ENCODE measurements at places on chromosomes 5 and 9.

DNA sequence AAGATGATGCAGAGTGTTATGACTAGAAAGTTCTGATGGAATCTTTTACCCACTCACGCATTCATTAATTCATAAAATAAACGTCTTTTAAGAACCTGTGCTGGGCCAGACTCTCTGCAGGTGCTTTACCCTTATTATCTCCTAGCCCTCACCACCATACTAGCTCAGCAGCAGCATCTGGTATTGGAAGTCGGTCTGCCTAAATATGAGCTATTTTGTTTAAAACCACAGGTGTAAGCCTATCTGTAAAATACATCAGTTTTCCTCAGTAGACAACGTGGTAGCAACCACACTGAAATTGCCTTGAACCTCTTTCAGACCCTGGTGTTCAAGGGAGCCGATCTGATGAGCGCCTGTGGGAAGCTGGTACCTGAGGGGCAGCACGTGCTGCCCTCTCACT, 69.4 kb downstream of the PPIC start:
- no peak for DNase-seq

DNA sequence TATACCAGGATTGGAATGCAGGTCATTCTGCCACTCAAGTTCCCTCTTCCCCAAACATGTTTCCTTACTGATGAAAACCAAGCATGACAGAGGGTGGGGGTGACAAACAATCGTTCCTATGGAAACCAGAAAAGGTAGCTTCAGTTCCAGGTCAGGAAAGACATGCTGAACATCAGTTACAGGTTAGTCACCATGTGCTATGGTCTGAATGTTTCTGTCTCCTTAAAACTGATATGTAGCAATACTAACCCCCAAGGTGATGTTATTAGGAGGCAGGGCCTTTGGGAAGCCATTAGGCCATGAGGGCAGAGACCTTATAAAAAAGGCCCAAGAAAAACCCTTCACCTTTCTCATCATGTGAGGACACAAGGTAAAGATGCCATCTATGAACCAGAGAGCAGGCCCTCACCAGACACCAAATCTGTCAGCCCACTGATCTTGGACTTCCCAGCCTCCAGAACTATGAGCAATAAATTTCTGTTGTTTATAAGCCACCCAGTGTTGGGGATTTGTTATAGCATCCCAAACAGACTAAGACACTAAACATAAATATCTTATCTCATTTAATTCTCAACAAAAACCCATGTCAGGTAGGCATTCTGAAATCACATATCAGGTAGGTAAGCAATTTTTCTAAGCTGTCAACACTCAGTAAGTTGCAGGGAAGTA, 15.7 kb upstream of the SH3RF2 start:
- DNase-seq = no peak

GRCh38 chr5:759781-760362, 24.7 kb downstream of the ZDHHC11B start:
- no peak for DNase-seq

GRCh38 chr5:100595152-100595811, 60.1 kb downstream of the FAM174A start:
- DNase-seq = no peak

DNA sequence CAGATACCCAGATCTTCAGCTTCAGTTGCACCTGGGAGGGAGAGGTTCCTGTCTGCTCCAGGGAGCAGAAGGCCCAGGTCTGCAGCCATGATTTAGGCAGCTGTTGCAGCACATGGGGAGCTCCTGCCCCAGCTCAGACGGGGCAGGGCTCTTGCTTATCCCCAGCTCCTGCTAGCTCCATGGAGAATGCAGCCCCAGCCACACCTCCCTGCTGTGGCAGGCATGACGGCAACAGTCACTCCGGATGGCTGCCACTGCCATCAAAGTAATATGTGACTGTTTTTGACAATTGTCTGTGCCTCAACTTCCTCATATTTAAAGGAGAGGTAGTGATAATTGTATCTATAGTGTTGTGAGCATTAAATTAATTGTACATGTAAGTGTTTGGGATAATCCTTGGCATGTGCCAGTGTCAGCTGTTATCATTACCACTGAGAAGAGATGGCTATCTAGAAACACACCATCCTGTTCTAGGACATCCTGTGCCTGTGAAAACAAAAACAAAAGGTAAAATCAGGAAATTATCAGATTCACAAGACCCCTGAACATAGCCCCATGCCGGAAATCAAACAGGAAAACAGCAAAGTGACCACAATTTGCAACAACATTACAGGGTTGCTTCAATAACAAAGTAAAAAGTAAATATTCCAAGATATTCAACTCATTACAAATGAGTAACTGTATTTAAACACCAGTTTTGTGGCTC, 1048.8 kb upstream of the ACO1 start:
- no peak for DNase-seq

DNA sequence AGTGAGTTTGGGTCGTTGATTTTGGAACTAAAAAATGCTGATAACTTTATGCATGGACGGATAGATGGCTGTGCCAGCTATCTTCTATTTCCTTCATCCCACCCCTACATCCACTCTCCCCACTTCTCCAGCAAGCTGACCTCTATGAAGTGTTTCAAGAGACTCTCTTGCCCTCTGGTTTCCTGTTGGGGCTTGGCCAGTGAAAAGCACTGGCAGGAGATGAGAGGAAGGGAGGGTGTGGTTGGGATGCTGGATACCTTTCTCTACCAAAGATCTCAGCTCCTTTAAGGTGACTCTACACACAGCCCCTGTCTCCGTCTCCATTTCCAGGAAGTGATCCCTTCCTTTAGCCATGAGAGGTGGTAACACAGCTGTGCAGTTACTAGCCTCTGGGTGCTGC, 30.0 kb upstream of the JMY start:
- no peak for DNase-seq

GRCh38 chr9:78615372-78615771, 318.4 kb downstream of the PSAT1 start:
- no peak for DNase-seq

DNA sequence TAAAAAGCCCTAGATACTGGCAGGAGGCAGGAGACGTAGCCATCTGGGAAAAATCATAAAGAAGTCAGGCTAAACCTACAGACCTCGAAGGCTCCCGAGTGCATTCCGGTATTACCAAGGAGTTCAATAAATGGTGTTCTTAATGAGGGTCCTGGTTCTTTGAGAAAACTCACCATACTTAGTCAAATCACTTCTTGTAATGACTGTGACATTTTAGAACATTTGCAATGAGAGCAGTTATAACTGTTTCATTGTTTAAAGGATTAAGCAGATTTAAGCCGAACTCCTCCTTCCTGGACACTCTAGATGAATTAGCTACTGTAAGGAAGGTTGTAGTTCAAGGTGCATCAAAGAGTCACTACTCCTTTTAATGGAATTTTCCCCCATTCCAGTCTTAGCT, 67.8 kb downstream of the EFNA5 start:
- DNase-seq = no peak

DNA sequence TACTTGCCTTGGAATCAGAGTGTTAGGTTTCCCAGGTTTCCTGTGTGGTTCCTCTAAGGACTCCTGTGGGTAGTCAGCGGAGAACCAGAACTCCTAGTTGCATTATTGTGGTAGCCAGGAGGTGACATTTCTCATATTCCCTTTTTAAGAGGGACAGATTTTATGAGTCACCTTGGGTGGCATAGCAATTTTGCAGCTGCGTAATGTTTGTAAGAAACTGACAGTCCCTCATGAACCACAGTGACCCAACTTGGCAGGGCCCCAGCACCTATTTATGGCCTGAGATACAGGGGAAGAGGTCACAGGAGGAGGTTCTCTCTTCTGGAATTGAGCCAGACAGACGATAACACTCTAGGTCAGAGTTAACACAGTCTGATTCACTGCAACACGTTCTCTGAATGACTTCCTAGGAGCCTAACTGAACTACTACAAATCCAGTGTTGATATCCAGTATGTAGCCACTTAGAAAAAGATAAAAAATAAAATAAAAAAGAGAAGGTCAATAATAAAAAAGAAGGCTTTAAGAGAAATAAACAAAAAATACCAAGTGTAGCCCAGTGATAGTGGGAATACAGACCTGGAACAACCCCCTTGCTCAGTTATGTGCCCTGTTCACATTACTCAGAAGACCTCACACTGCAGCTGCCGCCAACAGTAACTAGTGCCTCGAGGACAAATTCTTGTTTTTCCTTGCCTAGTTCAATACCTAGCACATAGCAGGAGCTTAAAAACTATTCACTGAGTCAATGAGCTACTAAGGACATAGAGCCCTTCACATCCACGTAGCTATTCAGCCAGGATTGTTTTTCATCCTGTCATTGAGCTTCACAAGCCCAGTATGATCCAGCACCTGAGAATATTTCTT, 50.7 kb upstream of the VLDLR start:
- peak; percentile 91 for DNase-seq

GRCh38 chr9:2125906-2126305, 110.8 kb downstream of the SMARCA2 start:
- DNase-seq = no peak

DNA sequence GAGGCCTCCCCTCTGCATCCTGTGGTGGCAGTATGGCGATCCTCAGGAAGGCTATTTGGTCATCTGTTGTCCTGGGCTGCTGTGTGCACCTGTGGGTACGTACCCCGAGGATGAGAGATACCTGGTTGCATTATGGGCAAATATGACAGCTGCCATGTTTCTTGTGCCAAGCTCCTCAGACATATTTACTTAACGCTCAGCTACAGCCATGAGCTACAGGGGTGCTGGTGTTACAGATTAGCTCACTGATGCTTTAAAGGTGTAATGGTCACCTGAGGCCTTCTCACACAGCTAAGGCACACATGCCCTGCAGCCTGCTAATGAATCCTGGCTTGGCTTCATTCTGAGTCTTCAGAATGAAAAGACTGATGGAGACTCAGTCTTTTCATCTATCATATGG, 12.0 kb downstream of the NDST1 start:
- no peak for DNase-seq

- no peak for DNase-seq
Observed at GRCh38 chr5:64595031-64595855, 89.4 kb downstream of the RGS7BP start.

- no peak for DNase-seq
Observed at GRCh38 chr5:21058289-21058688, 1070.3 kb upstream of the CDH18 start.

DNA sequence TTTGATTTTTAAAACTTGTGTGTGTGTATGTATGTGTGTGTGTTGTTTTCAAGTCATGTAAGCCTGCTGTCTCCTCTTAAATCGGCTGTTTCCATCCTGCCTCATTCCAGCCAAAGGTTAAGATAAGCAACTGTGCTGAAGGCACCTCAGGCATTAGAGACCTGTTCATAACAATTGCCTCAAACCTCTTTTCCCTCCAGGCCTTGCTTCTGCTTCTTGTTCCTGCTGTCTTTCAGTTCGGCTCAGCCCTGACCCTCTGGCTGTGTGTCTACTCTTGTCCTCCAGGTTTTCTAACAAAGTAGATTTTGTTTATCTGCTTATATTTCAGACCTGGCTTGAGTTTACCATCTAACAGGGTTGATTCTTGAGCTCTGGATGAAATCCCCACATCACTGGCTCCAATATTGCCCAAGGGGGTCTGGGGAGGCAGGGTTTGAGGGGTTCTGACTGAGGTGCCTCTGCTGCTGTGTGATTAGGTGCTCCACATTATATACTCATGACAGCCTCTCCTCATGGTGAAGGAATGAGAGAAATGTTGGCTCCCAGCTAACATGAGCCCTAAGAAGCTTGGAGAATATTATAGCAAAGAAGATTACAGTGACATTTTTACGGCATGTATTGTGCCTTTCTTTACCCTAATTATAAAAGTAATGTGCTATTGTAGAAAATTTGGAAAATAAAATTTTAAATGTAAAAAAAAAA, 229.7 kb upstream of the PIK3R1 start:
- no peak for DNase-seq

- no peak for DNase-seq
Observed at GRCh38 chr9:124352616-124353015, 62.6 kb downstream of the PSMB7 start.

GRCh38 chr5:77935506-77936364, 159.6 kb upstream of the TBCA start:
- DNase-seq = no peak

DNA sequence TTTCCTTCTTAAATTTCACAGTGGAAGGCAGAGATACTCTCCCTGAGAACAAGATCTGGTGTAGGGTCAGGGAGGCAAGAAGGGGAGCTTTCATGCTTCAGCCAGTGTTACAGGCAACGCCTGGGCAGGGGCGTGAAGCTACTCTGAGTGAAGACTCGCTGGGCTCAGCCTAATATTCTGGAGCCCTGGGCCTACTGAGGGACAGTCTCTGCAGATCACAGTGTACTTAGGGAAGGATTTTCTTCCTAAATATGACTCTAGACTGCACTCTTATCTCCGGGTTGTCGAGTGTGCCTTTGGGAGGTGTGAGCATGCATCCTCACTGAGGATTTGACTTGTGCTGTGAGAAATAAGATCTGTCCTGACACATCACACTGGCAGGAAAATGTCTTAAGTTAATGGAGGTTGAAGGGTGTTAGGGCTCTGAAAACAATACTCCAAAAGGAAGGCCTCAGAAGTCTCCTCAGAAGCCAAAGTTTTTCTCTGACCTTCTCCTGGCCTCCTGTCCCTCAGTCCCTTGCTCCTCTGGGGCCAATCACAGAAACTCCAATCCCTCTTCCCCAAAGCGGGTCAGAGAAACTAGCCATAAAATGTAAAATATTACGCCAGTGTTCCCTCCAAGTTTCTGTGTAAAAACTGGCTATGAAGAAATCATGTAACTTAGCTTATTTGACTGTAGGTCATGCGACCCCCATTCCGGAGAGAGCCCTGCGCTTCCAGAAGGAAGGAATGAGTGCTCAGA, 156.8 kb upstream of the TBC1D2 start:
- no peak for DNase-seq

DNA sequence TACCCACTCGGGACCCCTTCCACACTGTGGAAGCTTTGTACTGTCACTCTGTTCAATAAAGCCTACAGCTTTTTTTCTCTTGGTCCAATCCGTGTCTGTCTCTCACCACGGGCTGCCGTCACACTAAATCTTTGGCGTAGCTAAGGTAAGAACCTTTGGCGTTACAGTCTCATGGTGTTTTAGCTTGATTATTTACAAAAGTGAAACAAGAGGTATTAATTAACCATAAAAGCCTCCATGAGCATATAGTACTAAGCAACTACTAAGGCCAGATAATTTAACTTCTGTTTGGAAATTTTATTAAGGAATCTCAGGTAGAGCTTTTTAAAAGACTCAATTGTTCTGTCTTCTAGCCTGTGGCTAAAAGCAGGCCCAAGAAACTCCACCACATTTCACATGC, 370.7 kb upstream of the TRPC7 start:
- no peak for DNase-seq

GRCh38 chr5:1004461-1005248, 3.9 kb upstream of the NKD2 start:
- DNase-seq = peak; percentile 35

DNA sequence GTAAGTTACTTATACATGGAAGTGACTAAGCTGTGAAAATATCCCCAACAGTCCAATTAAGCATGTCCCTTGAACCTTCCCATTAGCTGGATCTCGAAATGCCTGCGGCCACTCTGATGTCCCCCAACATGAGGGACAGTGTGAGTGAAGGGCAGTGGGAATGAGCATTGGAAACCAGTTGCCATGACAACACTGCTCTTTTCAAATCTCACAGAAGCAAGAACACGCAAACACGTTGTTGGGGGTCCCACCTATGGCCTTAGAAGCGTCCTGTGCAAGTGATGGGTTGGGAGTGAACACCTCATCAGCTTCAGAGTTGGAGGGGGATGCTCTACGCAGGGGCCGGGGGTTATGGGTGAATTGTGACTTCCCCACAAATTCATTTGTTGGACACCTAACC, 205.9 kb downstream of the NXNL2 start:
- DNase-seq = no peak

GRCh38 chr5:57695179-57695578, 212.6 kb upstream of the ACTBL2 start:
- DNase-seq = no peak

GRCh38 chr9:34362614-34363214, 14.0 kb downstream of the MYORG start:
- no peak for DNase-seq

All from DMS153 (cell line).